ENCODE measurements at places on chromosomes 1 and 21.

- no peak for DNase-seq
Measured at GRCh38 chr1:170150016-170150415, 4.3 kb downstream of the NTMT2 start.

DNA sequence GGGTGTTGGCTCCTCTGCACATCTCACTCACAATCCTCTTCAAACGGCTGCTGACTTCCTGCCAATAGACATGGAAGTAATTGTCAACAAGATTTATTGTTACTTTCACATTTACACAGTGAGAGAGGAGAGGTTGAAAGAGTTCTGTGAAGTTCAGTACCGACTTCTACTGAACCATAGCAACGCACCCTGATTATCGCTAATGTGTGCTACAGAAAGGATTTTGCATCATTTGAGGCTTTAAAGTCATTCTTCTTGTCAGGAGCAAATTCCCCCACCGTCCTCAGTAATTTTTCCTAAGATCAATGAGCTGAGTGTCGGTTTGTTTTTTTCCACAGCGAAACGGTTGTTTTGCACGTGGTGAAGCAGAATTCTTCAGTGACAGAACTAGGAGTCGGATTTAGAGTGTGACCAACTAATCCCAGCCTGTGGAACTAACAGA lies 361.0 kb downstream of the ADGRL2 start:
- no peak for DNase-seq

- no peak for DNase-seq
Measured at GRCh38 chr1:152111515-152111968, 3.7 kb downstream of the TCHH start.

DNA sequence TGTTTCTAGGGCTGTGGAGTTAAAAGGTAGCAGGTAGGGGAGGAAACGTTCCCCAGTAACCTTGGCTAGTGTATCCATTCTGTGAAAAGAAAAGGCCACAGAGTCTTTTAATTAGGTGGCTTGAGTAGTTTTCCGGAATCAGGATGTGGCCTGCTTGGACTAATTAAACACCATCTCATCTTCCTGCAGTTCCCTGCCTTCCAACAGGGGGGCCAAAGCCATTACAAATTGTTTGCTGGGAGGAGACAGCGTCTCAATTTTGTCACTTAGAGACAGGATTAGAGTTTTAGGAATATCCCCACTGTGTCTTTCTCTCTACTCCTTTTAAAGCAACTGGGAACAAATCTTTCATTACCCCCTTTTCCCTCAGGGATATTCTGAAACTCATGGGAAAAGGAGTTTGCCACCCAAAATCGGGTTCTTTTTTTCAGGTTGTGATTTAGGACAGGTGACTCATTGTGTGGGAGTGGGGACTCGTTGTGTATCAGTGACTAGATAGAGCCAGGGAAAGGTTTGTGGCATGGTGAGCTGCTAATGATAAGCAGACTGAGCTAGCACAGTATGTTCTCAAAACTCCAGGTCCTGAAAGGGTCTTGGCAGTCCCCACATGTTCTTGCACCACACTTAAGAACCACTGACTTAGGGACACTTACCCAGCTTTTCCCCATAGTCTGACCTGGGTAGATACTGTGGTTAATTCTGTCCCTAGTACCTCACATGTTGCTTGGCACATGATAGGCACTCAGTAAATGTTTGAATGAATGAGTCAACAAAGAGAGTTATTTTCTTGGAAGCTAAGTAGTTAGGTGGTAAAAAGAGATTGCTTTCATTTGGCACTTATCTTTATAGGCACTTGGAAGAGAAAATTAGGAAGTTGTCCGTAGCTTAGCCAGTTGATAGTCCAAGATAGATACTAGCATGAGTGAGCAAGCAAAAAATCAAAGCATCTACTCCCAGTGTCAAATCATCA lies 22.5 kb downstream of the INTS3 start:
- DNase-seq: no peak

GRCh38 chr1:27400082-27400962 lies 7.9 kb downstream of the GPR3 start:
- no peak for DNase-seq

- DNase-seq: no peak
Measured at GRCh38 chr1:178011465-178011828, 41.6 kb upstream of the SEC16B start.

GRCh38 chr1:242870966-242871365 lies 346.5 kb upstream of the PLD5 start:
- no peak for DNase-seq

DNA sequence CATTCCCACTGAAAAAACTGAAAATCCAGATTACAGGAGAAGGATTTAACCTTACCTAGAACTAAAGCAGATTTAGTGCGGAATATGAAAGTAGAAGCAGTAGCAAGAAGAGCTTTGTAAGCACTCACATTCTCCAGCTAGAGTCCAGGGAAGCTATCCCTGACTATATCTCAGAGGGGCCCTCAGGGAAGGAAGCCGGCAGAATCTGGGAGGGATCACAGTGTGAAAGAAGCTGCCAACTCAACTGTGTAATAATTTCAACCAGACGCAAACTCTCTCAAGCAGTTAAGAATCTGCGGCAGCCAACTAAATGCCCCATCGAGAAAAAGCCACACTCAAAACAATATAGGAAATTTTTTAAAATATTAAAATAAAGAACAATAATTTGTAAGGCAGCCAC lies 163.8 kb downstream of the EIF4G3 start:
- no peak for DNase-seq

DNA sequence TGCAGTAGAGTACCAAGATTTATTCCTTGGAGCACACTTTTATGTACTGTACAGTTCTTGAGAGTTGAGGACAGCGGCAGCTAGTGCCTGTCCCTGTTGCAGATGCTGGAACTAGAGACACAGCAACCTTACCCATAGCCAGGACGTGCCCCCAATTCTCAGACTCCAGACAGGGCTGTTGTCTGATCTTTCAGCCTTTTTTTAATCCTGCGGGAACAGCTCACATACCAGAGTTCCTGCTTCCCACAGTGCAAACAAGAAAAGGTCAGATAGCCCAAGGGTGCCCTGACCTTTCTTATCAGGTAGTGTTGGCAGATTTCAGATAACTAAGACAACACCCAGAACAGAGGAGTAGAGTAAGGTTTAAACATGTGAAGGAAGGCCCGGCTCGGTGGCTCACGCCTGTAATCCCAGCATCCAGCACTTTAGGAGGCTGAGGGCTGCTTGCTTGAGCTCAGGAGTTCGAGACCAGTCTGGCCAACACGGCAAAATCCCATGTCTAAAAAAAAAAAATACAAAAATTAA lies 78.5 kb downstream of the DOP1B start:
- peak; percentile 59 for DNase-seq

DNA sequence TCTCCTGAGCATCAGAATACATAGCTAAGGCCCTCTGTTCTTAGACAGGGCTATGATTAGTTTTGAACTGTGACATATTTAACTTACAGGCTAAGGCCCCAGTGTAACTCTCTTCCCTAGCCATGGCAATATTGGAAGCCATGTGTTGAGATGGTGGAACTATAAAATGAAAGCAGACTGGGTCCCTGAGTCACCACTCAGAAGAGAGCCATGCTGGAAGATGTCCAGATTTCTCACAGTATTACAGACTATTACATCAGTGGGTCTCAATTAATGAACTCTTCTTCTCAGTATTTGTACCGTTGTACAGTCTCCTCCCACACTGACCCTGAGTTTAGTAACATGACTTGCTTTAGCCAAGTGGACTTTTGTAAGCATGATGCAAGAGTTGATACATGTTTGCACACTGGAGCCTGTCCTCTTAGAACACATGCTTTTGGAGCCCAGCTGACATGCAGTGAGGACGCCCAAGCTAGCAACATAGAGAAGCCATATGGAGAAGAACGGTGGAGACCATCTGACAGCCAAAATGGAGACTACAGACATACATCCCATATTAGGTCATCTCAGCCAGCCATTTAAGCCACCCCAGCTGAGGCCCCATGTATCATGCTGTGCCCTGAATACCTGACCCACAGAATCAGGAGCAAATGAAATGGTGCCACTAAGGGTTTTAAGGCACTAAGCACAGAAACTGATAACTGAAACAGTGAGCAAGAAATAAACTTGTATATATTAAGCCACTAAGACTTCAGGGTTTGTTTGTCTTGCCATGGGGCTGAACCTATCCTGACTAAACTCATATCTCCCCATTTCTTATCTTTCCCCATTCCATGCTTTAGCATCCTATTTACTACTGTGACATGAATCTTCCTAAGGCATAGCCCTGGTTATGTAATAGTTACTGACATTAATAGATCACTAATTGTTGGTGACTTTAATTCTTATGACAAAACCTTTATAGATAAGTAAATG lies 24.4 kb downstream of the TBX15 start:
- no peak for DNase-seq

DNA sequence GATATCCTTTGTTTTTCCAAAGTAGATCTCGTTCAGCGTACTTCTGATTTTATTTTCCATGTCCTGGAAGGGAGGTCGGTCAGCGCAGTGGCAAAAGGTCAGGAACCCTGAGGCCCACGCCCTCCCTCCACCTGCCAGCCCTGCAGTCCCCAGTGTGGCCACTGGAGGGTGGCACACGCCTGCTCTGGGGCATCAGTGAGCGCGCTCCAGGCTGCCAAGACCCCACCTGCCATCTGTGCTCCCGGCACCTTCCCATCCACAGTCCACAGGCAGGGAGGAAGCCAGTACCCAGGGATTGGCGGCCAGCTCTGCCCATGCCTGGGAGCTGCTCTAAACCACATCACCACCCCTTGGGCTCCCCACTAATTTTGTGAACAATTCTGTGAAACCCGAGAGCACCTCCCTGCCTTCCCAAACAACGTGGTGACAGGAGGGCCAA lies 32.3 kb downstream of the SLC66A1 start:
- peak; percentile 85 for DNase-seq

GRCh38 chr1:179971563-179972496 lies 17.2 kb downstream of the CEP350 start:
- no peak for DNase-seq

GRCh38 chr1:235642943-235643371 lies 6.6 kb downstream of the GNG4 start:
- no peak for DNase-seq

DNA sequence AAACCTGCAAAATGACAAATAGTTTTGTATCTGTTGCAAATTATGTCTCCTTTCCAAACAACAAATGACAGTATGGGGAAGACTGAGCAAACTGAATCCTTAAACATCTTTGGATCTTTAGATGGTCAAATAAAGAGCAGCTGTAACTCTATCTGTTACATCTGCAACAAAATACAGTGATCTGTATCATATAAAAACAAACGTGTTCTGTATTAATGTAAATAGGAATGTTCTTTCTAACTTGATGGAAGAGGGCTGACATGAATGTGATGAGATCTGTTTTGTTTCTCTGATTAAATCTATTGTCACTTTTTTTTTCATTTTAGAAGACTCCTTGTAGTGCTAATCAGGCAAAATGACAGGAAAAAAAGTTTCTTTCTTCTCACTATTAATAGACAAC lies 159.5 kb downstream of the GPATCH2 start:
- no peak for DNase-seq

DNA sequence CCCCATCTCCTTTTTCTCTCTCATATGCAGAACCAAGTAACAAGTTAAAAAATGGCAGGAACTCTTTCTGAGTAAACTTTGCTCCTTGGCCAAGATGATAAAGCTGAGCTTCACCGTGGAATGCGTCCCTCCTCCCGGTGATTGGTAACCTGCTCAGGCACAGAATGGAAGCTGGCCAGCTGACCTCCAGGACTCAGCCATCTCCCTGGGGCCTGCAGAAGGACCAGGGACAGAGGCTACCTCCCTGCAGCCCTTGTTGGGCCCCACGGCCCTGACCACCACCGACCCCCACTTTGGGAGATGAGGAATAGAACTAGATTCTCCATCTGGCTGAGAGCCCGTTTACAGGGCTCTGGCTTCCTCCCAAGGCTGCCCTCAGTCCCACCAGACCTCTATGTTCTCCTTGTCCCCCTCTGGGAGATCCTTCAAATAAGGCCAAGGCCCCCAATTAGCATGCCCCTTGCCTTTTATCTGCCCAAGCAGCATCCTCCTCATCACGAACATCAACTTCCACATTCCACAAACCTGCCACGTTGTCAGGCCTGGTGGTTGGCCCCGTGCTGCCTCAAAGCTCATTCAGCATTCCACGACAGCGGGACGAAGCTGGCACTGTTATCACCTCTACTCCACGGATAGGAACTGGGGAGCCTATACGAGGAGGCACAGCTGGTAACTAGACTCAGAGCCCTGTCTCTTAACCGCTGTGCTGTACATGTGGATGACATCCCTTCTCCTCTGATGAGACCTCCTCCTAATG lies 74.2 kb downstream of the CD34 start:
- DNase-seq: no peak

DNA sequence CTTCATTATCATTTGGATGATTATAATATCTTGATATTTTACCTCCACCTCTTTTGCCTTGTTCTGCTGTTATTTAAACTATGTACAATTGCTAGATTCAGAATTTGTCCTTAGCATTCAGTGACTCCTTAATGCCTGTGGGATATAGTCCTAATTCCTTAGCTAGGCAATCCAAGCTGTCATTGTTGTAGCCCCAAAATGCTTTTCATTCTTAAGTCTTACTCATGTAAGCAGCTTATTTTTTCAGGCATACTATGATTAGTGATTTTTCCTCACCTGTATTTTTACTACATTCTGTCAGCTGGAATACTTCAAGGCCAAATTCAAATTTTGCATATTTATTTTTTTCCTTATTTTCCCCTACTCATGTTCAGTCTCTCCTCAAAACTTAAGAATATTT lies 13.4 kb downstream of the PKN2 start:
- DNase-seq: no peak

DNA sequence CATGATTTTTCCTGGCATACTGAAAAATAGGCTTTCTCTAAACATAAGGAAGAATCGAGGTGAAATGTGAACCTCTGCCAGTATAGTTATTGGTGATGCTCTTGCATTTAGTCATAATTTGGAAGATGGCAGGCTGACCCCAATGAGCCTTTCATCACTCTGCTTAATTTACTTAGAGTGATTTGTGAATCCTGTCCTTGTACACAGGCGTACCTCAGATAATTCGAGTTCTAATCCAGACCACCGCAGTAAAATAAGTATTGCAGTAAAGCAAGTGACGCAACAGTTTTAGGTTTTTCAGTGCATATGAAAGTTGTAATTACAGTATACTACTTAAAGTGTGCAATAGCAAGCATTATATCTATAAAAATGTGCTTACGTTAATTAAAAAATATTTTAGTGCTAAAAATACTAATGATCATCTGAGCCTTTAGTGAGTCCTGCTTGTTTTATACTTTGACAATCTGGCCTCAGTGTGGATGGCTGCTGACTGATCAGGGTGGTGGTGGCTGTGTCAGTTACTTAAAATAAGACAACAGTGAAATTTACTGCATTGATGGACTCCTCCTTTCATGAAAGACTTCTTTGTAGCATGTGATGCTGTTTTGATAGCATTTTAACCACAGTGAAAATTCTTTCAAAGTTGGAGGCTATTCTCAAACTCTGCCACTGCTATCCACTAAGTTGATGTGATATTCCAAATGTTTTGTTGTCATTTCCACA lies 1.7 kb downstream of the PKNOX1 start:
- DNase-seq: no peak

All from HuH-7 (cell line).